ENCODE measurements at places on chromosomes 12 and 14. TPM values are rescaled to one million over a fixed set of nuclear protein-coding genes. Genes with fewer than 3 reads are reported as not detected.
A peak's percentile ranks its signal among the peaks of the same experiment; 100 is the strongest.

DNA sequence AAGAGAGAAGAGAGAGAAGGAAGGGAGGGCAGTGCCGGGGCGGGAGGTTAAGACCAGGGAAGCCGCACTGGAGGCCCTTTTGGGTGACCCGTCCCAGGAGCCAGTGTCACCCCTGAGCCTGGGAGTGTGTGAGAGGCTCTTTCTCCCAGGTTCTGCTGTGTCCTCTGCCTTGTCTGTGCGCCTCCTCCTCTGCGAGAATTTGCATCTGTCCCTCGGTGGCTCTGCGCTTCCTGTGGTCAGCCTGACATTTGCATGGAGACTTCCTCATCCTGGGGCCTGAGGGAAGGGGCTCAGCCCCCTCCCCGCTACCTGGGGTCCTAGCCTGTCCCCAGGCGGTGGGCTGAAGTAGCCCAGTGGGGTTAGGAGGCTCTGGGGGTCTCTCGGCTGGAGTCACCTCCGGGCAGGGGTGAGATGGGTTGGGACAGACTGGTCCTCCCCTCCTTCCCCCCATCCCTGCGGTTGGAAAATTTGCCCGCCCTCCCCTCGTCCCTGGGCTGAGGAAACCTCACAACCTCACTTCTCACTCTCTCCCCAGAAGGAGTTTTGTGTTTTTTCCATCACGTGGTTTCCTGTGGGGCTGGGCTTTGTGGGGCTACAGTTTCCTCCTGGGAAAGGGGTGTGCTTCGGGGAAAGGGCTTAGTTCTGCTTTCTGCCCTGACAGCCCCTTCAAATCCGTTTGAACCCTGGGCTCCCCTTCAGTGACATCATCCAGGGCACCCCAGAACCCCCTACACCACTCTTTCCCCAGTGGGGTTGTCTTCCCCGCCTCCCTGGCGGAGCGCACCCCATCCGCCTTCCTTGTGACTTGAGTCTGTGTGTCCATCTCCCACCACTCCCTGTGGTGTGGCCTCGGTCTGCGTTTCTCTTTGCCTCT lies 2.5 kb downstream of the PTPN6 start:
- DNase-seq = no peak

- DNase-seq = no peak
These were observed 99.8 kb downstream of the PPP2R5E start for GRCh38 chr14:63443361-63443760.

- no peak for DNase-seq
These were observed 128.7 kb downstream of the CNTN1 start for GRCh38 chr12:40820794-40821484.

DNA sequence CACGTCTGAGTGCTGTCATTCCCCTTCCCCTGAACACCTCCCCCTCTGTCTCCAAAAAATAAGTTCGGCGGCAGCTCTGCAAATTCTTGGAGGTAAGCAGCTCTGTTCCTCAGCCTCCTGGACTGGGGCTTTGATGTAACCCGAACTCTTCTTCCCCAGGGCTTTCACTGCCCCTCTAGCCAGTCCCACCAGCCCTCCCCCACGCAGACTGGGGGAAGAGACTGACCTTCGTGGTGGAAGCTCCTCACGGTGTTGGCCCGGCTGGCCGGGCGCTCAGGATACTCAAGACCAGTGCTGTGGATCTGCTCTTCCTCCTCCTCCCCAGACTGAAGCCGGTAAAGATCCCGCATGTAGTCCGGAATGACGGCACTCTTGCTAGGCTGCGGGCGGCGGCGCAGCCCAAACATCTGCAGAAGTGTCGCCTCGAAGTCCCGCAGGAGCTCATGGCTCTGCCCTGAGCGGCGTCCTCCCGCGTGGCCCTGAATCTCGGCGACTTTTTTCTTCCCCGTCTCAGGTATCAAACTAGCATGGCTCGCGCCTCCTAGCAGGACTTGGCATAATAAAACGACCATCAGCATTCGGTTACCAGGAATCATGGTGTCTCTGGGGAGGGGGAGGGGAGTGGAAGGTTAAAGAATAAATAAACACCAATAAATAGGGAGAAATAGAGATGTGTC lies 4.9 kb downstream of the BMP4 start:
- DNase-seq = no peak

DNA sequence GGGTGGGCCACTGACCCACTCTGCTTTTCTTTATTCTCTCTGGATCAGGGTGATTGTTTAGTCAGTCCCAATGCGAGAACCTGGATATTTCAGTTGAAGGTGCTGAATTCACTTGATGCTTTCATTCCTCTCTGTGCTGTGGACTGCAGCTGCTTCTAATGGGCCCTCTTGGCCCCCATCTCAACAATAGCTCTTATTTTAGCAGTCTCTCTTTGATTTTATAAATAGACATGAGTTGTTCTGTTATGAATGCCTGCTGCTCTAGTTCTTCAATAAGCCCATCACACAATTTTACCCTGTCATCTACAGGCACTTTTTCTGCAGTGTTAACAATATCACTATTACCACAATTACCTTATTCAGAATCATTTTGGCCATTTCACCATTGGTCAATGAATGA lies 54.1 kb upstream of the YARS2 start:
- DNase-seq = no peak

- DNase-seq = no peak
These were observed 250.9 kb downstream of the C12orf75 start for GRCh38 chr12:105581420-105581819.

DNA sequence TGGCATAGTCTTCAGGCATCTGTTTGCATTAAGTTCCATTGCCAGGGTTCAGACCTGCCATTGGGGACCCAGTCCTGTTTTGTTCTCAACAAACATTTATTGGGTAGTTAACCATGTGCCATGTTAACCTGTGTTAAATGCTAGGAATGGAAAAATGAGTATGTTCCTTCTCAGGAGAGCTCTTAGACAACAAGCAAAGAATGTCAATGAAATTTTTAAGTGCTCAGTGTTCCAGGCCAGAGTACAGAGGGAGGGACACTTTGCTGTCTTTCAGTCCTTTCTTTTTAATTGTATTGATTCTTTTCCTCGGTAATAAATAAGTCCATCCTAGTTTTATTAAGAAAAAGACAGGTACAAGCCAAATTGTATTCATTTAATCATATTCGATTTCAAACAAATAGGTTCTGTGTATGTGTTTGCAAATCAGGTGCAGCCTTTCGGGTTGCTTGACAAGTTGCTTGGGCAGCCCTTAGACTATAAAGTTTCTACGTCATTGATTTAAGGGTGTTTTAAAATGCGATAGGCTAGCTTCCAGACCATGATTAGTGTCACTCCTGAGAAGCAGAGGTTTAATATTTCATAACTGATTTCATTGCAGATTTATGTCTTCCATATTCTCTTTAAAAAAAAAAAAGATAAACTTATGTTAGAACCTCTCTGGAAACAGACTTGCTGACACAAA lies 123.1 kb downstream of the DERA start:
- DNase-seq = no peak

GRCh38 chr14:92759300-92759678 lies 10.9 kb upstream of the LGMN start:
- no peak for DNase-seq

DNA sequence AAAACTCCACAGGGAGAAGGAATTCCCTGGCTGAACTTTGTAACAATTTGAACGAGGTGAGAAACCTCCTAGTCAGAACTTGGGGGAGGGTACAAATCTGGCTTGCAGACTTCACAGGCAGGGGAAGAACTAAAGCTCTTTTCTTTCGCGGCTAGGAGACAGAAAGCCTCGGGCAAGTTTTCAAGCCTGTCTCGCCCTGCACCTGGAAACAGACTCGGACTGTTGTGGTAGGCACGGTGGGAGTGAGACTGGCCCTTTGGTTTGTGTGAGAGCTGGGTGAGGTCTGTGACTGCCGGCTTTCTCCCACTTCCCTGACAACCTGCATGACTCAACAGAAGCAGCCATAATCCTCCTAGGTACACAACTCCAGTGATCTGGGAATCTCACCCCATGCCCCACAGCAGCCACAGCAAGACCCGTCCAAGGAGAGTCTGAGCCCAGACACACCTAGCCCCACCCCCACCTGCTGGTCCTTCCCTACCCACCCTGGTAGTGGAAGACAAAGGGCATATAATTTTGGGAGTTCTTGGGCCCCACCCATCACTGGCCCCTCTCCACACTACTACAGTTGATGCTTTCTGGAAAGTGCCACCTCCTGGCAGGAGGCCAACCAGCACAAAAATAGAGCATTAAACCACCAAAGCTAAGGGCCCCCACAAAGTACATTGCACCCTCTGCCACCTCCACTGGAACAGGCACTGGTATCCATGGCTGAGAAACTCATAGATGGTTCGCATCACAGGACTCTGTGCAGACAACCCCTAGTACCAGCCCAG lies 102.7 kb upstream of the ST8SIA1 start:
- no peak for DNase-seq

DNA sequence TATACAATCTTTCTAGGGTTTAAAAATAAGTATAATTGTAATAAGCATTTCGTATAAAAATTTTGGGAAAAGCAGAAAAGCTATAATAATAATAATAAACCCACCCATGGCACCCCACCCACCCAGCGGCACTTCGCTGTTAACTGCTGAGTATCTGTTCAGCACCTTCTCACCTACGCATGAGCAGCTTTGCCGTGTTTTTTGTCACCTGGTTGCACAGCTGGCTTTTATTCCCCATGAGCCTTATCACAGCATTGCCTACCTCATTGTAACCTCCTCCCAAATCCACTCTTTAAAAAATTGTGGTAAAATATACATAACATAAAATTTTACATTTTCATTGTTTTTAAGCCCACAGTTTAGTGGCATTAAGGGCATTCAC lies 34.7 kb downstream of the CYP46A1 start:
- no peak for DNase-seq

GRCh38 chr14:91143862-91144261 lies 30.0 kb downstream of the DGLUCY start:
- no peak for DNase-seq

DNA sequence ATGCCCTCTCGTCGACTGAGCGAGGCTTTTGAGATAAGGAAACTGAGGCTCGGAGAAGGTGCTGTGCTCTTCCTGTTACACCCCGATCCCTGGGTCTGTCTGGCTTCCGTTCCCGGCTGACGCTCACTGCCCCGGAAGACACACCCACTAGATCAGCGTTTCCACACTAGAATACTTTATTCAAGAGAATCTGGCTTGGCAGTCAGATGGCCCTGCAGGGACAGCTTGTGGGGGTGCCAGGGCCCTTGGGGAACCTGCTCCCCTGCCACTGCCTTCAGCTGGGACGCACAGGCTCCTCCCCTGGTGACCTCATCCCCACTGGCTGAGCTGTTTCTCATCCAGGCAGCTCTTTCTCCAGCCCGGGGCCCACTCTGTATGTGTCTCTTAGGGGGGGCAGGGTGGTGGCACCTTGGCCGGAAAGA lies 13.7 kb downstream of the PGF start:
- DNase-seq = no peak

- DNase-seq = no peak
These were observed 51.5 kb upstream of the RASSF3 start for GRCh38 chr12:64558754-64559153.

GRCh38 chr12:132259364-132259871 lies 70.0 kb downstream of the GALNT9 start:
- no peak for DNase-seq

GRCh38 chr14:38839694-38840365 lies 263.2 kb downstream of the SEC23A start:
- no peak for DNase-seq

- DNase-seq = no peak
These were observed at the start of gene SPTB for GRCh38 chr14:64879635-64880220. TSS of gene SPTB (minus strand) at chr14:64879907. CDS start at chr14:64823094, 56,813 bp downstream.

GRCh38 chr12:10363914-10364814 lies 25.7 kb downstream of the KLRK1 start:
- peak; percentile 32 for DNase-seq

GRCh38 chr12:19484738-19485137 lies 45.4 kb downstream of the AEBP2 start:
- no peak for DNase-seq

DNA sequence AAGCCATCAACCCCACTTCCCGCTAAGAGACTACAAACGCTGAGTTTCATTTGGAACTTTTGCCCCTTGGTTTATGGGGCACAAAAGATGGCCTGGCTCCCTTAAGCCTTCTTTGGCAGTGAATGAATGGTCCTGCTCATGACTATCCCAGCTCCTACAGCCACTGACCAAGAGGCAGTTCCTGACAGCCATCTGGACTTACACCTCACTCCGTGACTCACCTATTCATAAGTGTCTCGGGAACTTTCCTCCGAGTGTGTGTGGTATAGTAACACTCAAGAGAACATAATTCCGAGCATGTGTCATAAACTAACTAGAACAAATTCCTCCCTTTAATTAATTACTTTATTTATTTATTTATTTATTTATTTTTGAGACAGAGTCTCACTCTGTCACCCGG lies 51.9 kb upstream of the NUDT4 start:
- no peak for DNase-seq

GRCh38 chr12:96201272-96202227 lies 7.4 kb downstream of the ELK3 start:
- DNase-seq = no peak

Gene RNF212B
- not detected for total RNA-seq

Gene LMBR1L
- total RNA-seq = 34.4 TPM

Gene CLEC2A
- not detected for total RNA-seq

Gene CD9
- 103 TPM for total RNA-seq

Gene ERP27
- not detected for total RNA-seq

Gene ATL1
- 1.5 TPM for total RNA-seq

Gene OR6J1
- total RNA-seq = not detected

Gene NUDT4
- total RNA-seq = 45.7 TPM

Gene BEGAIN
- total RNA-seq = 26.5 TPM

Gene LRCOL1
- total RNA-seq = not detected

Gene TAS2R46
- 0.46 TPM for total RNA-seq

Gene PDE3A
- total RNA-seq = 0.03 TPM

Gene ADAM21
- total RNA-seq = 0.08 TPM
